ENCODE measurements at places on chromosomes 3 and 15.

- DNase-seq: no peak
Measured at GRCh38 chr3:64728428-64728827, 40.6 kb upstream of the ADAMTS9 start.

- no peak for DNase-seq
Measured at GRCh38 chr3:158267015-158267414, 157.1 kb downstream of the RSRC1 start.

DNA sequence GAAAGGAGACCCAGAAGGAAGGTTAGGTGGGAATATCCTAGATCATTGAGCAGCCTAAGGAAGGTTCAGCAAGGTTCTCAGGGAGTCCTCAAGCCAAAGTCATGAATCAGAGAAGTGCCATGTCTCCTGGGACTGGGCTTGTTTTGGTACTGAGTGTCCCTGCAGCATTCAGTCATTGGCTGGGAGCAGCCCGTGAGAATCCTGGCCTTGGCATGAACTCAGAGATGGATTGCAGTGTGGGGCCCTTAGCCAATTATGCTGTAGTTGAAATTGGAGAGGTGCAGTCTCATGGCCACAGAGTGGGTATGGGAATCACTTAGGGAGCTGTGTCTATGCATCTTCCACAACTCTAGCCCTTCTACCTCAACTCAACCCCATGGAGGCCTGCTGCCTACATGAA lies 17.0 kb upstream of the PPM1L start:
- no peak for DNase-seq

GRCh38 chr3:16109929-16110328 lies 64.6 kb upstream of the GALNT15 start:
- DNase-seq: no peak
